ENCODE measurements at places on chromosomes 12 and 14.
A peak's percentile ranks its signal among the peaks of the same experiment; 100 is the strongest.

DNA sequence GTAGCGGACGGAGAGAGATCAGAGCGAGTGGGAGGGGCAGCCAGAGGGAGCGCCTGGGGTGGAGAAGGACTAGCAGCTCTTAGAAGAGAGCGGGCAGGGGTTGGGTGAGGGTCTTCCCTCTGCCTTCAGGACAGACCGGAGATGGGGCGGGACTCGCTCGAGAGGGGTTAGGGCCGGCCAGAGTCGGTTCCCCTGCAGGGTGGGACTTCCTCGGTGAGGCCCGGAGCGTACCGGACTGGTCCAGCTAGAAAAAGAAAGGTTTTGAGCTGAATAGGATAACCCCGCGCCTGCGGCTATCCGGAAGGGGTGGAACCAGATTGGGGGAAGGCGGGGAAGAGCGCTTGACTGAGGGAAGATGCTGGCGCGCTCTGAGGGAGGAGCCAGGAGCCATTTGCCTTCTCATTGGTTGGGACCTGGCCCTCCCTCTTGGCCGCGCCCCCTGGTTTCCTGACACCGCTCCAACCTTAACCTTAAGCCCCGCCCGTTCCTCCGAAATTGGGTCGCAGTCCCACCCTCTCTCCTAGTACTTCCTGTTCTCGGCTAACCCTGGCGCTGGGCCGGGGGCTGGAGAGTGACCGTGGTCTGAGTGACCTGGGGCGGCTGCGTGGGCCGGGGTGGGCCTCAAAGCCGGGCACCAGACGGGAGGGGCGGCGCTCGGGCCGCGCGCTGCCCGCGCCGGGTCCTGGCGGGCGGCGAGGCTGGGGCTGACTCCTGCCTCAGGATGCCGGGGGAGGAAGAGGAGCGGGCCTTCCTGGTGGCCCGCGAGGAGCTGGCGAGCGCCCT lies at the start of gene RNF31:
TSS of gene RNF31 (plus strand) at position 521 of the 783 bp plus-strand sequence. CDS start at position 722, 201 bp downstream.
- DNase-seq = peak; percentile 99

DNA sequence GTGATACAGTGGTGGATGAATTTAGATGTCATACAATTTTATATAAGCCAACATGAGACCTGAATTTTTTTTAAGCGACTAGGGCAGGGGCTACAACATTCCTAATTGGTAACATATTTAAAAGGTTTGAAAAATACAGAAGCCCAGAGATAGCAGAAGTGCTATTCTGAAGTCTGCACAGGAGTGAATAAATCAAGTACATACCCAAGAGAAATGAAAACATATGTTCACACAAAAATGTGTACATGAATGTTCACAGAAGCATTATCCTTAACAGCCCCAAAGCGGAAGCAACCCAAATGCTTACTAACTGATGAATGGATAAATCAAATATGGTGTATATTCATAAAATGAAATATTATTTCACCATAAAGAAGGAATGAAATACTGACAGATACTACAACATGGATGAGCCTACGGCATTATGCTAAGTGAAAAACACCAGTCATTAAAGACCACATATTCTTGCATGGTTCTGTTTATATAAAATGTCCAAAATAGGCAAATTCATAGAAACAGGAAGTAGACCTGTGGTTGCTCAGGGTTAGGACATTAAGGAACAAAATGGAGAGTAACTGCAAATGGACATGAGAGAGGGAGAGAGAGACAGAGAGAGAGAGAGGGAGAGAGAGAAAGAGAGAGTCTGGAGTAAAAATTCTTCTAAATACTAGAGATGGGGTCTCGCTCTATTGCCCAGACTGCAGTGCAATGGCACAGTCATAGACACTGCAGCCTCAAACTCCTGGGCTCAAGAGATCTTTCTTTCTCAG lies 28.0 kb upstream of the GXYLT1 start:
- no peak for DNase-seq

GRCh38 chr12:103373088-103373523 lies 122.7 kb downstream of the C12orf42 start:
- no peak for DNase-seq

GRCh38 chr12:69131077-69131476 lies 108.3 kb upstream of the CPSF6 start:
- no peak for DNase-seq

DNA sequence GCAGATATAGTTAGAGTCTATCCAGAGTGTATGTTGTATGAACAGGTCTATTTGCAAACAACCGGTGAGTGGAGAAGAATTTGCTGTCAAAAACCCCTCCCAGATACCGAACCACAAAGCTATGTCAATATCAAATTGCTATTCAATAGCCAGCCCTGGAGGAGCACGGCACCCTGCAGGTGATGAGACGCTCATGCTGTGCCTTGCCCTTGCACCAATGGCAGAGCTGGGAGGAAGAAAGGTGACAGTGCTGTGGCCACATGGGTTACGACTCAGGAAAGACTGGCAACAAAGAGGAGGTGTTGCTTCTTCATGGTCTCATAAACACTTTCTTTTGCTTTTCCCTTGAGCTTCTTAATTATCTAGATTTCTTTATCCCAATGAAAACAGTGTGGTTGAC lies 55.7 kb downstream of the PAX9 start:
- DNase-seq = no peak

- no peak for DNase-seq
Measured at GRCh38 chr12:121050725-121051124, 11.7 kb upstream of the OASL start.

DNA sequence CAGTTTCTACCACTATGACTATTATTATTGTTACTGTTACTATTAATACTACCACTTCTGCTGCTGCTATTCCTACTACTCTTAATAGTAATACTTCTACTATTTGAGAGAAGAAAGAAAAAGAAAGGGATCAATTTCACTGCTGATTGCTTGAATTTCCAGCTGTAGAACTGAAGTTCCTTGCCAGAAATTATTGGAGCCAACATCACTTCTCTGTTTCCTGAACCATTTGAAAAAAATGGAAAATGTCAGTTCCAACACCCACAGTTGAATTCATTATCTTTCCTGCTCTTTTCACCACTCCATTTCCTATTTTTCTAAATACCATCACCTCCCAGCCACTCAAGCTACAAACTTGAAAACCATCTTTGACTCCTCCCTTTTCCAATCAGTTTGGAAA lies 54.1 kb upstream of the PIK3C2G start:
- DNase-seq = no peak

- no peak for DNase-seq
Measured at GRCh38 chr14:85764822-85765221, 234.9 kb downstream of the FLRT2 start.

DNA sequence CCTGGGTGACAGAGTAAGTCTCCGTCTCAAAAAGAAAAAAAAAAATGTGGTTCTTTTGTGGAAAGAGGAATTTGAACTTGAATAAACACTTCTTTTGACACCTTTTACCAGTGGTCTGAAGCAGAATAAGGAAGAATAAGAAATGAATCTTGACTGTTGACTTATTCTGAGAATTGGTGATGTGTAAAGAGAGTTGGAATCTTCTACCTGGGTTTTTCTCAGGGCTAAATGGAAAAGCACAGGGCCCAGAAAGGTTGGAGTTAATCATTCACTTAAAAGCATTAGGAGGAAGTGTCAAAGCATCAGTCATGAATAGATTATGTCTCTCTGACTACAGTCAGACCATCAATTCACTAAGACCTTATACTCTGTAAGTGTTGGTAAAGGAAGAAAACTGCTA lies 13.9 kb downstream of the PNMA1 start:
- no peak for DNase-seq

- DNase-seq = no peak
Measured at GRCh38 chr14:74515891-74516412, 22.4 kb downstream of the ISCA2 start.

DNA sequence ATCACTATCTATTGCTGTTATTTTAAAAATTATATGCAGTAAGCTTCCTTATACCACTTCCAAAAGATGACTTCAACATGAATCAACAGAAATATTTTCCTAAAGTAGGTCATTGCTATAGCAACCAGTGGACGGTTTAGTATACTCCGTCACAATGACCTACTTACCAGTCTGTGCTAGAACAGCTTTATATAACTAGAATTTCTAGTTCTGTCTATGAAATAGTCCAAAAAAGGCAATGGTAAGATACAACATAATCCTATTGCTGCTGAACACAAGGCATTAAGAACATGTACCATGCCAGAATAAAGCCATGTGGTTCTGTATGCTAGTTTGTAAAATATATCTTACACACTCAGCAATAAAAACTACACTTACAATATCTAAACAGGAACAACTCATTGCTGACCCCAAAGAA lies 40.7 kb upstream of the MTERF2 start:
- DNase-seq = no peak

GRCh38 chr14:61927060-61927459 lies 164.8 kb downstream of the SNAPC1 start:
- DNase-seq = no peak

- DNase-seq = no peak
Measured at GRCh38 chr12:3205742-3206519, 128.8 kb downstream of the TSPAN9 start.

GRCh38 chr14:69238883-69239282 lies 21.1 kb upstream of the GALNT16 start:
- no peak for DNase-seq

GRCh38 chr12:122845041-122845864 lies 10.0 kb downstream of the HIP1R start:
- DNase-seq = no peak

GRCh38 chr14:85313560-85314207 lies 216.3 kb upstream of the FLRT2 start:
- DNase-seq = no peak

- DNase-seq = peak; percentile 24
Measured at GRCh38 chr14:63438065-63438757, 105.0 kb downstream of the PPP2R5E start.

- DNase-seq = no peak
Measured at GRCh38 chr12:123034022-123034541, 53.6 kb downstream of the ARL6IP4 start.

- no peak for DNase-seq
Measured at GRCh38 chr12:115762936-115763335, 514.6 kb downstream of the MED13L start.

DNA sequence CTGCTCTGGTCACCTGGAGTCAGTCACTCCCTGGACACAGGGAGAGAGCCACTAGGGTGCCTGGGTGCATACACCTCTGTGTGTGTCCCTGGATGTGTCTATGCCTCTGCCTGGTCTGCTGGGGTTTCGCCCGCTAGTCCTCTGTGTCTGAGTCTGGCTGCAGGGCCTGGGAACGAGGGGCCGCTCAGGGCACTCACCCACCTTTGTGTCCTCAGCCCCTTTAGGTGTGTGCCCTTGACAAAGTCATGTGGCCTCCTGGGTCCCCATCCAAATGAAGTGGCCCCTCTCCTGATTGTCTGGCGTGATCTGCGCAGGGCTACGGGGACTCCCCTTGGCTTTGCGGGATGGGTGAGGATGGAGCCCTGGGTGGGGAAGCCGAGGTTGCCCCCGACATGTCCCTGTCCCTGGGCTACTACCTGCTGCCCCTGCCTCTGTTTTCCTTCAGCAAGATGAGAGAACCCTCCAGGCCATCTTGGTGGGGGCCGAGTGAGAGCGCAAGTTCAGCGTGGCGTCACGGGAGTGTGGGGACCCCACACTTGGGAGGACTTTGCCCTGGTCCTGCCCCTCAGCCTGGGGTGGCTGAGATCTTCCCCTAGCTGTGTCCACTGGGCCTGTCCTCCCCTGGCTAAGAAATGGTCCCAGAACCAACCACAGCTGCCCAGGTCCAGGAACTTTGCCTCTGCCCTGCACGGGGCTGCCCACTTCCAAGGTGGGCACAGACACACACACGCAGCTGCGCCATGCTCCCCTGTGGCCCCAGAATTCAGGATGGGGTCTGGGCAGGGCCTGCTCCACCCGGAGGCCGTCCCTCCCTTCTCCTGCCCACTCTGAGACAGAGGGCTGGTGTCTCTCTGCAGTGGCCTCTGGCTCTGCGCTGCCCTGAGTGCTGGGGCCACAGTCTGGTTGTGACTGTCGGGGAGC lies 2.7 kb upstream of the AHNAK2 start:
- DNase-seq = no peak

- no peak for DNase-seq
Measured at GRCh38 chr14:41130274-41130673, 476.4 kb upstream of the LRFN5 start.

GRCh38 chr12:45419317-45419814 lies 203.5 kb downstream of the ANO6 start:
- no peak for DNase-seq

Data from activated naive CD4-positive, alpha-beta T cell treated with Interleukin-2 at 50 U/mL for 16 hours (primary cell).